CD4-positive, alpha-beta T cell treated with Interleukin-6 for 4 hours (primary cell): ENCODE measurements at places on chromosomes 3 and 15.

DNA sequence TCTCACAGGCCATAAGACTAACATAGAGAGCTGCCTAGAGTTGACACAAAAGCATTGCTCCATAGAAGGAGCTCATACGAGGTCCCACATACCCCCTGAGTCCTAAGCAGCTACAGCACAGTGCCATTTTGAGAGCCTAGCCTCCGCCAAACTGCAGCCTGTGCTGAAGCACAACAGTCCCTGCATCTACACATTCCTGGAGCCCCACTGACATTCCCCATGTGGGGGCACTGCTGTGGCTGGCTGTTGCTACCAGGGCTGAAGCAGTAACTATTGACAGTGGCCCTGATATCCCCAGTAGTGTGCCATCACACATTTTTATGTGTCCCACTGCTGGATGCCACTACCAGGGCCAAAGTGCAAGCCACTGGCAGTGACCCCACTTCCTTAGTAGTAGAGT, 80.3 kb downstream of the CERS3 start:
- no peak for DNase-seq

DNA sequence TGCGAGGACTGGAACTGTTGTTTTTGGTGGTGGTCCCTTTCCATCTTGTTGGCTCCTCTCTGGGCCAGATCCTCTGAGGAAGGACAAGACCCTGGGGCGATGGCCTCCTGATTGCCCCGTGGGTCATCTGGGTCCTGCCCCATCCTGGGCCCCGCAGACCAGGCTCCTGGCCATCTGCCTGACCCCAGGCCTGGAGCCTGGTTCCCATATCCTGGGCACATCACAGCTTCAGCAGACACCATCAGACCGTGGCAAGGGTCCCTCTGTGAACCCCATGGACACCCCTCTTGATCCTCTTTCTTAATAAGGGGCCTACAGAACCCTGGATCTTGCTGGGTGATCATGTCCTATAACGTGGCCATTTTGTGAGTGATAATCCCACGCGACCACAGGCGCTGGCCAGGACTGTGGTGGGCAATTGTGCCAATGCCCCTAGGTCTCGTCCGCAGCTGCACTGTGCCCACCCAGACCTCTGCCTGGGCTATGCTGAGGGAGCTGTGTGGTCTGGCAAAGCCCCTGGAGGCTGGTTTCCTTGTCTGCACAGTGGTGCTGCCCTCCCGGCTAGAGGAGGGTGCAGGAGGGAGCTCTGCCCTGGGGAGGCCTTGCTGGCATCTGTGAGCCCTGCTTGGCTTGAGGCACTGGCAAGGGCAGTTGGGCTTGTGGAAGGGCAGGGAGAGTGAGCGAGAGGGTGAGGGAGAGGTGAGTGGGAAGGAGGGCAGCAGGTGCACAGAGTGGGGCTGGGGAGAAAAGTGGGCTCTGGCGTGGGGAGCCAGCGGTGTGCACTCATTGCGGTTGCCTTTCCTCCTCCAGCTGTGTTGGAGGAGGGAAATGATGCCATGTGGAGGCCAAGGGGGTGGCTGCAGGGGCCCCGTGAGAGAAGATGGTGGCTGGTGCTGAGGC, 53.1 kb upstream of the PRR23E start:
- no peak for DNase-seq

DNA sequence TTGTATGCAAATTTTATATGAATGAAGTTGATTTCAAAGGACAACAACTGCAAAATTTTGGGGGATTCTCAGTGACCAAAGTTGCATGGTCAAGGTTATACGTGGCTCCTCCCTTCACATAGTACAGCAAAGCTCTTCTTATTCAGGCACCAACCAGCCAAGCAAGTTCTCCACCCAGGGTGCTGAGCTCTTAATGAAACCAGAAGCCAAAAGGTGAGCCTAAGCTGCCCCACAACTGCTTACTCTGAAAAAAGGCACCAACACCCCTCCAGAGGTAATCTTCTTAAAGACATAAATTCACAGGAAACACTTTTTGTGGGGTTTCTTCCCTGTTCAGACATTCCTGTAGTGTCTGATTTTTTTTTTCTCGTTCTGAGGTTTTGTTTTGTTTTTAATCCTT, 106.1 kb upstream of the GMNC start:
- DNase-seq: no peak

- no peak for DNase-seq
These were observed 28.0 kb downstream of the SENP8 start for GRCh38 chr15:72146221-72146620.

DNA sequence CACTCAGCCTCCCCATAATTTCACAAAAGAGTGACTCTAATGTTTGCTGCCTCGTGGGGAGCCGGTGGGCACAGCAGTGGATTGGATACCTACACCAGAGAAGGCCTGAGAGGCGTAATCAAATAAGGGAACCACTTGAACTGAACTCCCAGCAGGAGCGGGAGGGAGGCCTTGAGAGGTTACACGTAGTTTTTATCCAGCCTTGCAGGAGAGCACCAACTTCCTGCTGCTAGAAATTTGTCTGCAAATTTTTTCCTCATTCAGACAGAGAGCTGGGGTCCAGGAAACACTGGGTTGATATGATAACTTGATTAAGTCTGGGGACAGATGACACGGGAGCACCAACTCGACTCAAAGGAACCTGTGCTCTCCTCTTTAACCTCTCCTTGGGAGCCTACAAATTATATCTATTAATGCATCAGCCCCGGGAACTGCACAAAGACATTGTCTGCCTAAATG, 69.8 kb downstream of the HES1 start:
- DNase-seq: peak; percentile 15

DNA sequence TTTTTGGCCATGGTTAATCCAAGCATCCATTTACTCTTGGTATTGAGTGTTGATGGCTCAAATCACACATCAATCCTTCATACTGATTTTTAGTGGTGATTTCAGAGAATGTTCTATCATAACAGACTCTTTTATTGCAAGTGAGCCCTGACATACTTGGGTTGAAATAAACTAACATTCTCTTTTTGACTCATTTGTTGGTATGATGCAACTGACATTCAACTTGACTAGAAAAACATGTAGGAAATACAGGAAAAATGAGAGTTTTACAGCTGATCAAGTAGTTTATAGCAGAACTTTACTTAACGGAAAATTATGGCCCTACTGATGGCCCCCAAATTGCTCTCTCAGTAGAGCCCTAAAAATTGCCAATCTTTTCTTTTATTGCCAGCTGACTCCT, 173.9 kb upstream of the CD96 start:
- DNase-seq: no peak

GRCh38 chr3:49415931-49416601, 3.8 kb downstream of the TCTA start:
- peak; percentile 64 for DNase-seq

GRCh38 chr3:116808725-116809124, 99.1 kb downstream of the TUSC7 start:
- DNase-seq: no peak

GRCh38 chr3:11415099-11415498, 142.9 kb downstream of the ATG7 start:
- no peak for DNase-seq

DNA sequence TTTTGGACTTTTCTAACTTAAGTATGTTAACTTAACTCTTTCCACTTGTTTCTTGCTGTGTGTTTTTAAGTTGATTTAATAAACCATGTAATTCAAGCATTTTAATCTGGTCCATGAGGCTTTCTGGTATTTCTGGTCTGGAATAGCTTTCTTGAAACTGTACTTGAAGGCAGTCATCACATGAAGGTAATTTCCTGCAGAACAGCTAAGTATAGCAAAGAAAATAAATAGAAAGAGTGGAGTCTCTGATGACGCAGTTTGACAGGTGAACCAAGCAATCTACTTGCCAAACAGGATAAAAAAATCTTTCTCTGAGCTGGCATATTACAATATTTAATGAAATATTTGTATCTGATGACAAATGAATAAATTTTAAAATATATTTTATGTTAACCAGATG, 74.9 kb downstream of the BTLA start:
- no peak for DNase-seq

GRCh38 chr3:14680716-14681115, 5.8 kb downstream of the C3orf20 start:
- DNase-seq: no peak

GRCh38 chr15:33701304-33701696, 267.0 kb upstream of the CHRM5 start:
- DNase-seq: no peak

DNA sequence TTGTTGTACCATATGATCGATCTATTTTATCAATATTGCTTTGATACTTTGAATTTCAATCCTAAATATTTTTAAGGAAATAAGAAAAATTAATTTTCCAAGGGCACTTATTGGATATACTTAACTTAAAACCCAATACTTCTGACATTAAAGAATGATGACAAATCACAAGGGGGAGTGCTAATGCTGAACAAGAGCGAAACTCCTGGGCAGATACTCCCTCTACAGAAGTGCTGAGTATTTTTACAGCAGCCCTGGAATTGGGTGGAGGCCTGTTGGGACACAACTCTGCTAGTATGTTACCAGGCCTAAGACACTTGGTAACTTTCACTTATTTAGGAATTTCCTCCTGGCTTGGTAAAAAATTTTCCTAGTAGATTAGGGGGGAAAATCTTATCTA, 46.2 kb downstream of the DENND6A start:
- no peak for DNase-seq

GRCh38 chr3:171279972-171280371, 180.2 kb downstream of the TNIK start:
- no peak for DNase-seq

DNA sequence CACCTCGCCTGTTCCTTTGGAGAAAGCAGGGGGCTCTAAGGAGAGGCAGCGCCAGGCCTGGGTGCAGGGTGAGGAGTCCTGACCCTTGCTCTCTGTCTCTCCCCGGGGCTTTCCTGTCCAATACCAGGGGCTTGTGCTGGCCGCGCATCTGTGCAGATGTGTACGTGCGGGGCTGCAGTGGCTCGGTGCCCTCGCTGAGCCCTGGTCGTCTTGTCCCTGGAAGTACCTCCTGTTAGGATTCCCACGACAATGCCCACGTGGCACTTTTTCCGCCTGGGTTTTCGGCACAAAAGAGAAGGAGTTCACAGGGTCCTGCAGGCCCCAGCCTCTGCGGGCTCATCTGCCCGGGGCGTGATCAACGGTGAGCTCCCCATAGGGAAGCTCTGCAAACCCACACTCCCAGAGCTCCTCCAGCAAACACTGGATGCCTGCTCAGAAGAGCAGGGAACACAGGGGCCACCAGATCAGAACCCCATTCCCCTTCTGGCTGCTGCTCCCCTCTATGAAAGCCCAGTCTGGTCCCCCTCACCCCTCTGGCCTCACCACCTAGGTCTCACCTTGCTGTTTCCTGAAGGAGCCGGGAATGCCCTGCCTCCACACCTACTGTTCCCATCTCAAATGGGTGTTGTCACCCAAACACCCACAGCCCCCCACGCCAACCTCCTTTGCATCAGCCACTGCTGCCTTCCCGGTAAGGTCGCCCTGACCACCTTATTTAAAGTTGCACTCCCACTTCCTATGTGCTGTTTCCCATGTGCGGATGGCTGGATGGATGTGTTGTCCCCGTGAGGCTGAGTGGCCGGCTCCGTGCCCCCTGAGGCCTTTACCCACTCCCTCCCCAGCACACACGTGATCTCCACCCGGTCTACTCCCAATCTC, 62.6 kb upstream of the PRR20G start:
- DNase-seq: no peak

DNA sequence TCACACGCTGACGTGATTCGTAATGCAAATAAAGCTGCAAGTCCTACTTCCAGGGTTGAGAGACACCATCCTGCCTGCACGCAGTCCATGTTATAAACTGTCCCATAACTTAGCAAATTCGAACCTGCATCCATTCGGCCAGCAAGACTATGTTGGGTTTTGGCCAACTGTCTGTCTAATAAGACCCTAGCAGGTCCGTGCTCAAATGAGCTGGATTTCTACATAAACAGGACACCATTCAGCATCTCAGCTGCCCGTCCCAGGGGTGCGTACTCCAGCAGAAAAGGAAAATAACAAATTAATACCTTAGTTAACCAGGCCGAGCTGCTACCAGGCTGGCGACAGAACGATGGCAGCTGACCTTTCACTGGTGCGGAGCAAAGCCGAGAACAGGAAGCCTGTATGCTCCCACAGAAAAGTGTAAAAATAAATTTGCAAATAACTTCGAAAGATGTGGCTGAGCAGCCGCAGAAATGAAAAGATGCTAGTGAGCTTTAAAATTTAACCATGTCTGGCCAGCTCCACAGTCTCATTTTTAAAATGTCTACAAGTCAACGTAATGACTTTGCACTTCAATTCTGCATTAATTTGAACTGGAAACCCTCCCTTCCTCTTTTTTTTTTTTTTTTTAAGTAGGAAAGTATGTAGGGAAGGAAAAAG, 97.1 kb upstream of the SNRPA1 start:
- DNase-seq: no peak

GRCh38 chr3:134768837-134769236, 26.2 kb upstream of the EPHB1 start:
- no peak for DNase-seq

DNA sequence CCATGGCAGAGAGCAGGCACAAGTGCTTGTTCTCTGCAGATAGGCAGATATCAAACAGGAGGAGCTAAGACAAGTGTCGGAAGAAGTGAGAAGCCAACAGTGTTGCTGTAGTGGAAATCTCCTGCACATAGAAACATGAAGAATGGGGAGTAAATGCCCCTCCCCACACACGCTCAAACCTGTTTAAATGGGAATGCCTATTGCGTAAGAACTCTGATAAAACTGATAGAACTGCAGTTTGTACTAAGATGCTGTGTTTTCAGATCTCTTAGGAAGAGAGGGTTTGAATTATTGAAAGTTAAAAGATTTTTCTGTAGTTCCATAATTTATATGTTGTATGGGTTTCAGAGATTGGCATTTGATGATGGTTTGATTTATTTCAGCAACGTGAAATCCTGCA, 19.6 kb downstream of the EIF2AK4 start:
- DNase-seq: no peak

GRCh38 chr15:81284256-81285031, 39.5 kb downstream of the STARD5 start:
- no peak for DNase-seq

DNA sequence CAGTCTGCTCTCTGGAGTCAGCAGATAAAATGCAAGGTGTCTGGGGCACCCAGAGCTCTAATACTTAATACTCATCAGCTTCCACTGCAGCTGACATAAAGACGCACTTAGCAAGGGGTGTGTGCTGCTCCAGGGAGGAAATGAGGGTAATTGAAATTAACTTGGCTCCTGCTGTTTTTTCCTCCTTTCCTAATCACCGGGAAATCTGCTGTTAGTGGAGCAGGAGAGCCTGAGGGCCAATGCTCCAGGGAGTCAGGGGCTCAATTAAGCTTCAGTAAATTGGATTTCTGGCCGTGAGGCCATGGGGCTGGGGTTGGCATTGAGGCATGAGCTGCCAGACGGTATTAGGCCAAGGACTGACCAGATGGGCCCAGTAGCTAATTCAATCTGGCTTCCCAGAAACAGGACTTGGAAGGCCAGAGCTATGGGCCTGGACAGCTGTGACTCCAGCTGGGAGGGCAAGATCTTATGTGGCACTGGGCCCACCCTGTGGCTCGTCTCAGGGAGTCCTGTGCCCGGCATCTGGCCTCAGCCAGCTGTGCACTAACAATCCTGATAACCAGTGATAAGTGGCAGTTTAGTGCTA, 30.7 kb upstream of the CHRNB4 start:
- DNase-seq: no peak
